ENCODE measurements at places on chromosomes 16 and 17.

DNA sequence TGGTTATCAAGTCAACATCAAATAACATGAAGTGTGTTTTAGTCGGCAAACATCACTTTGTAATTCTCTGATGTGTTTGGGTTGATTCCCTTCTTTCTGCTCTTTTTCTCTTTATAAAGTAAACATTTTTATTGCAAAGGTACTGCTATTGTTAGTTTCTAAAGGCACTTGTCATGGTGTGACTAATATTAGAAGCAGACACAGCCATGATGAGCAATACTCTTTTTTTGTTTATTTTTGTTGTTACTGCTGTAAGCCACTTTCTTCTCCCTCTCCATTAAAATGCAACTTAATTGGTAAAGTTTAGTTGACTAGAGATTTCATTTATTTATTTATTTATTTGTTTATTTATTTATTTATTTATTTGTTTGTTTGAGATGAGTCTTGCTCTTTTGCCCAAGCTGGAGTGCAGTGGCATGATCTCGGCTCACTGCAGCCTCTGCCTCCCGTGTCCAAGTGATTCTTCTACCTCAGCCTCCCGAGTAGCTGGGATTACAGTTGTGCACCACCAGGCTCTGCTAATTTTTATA lies 424.7 kb downstream of the WWOX start:
- DNase-seq, result no peak

DNA sequence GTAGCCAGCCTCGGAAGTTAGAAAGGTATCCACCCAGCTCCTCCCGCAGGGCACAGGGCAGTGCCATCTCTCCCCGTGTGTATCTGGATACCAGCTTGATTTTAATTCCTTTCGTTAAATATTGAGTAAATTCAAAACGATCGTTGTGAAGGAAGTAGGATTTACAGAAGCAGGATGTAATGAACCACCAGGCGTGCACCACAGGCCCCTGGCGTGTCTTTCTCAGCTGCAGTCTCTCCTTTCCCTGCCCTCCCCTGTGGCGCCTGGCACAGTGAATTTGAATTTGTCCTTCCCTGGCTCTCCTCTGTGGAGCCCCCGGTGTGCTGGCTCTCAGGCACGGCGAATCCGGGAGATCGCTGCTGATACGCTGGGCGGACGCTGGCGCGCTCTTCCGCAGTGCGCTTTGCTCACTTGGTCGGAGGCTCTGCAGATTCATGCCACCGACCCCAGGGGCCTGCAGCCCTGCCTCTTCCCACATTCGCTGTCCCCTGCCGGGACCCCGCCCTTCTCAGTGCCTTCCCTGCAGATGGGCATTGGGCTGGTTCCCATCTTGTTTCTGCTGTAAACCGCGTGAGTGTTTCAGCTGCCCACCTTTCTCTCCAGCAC lies 164.6 kb downstream of the RPTOR start:
- DNase-seq, result no peak

DNA sequence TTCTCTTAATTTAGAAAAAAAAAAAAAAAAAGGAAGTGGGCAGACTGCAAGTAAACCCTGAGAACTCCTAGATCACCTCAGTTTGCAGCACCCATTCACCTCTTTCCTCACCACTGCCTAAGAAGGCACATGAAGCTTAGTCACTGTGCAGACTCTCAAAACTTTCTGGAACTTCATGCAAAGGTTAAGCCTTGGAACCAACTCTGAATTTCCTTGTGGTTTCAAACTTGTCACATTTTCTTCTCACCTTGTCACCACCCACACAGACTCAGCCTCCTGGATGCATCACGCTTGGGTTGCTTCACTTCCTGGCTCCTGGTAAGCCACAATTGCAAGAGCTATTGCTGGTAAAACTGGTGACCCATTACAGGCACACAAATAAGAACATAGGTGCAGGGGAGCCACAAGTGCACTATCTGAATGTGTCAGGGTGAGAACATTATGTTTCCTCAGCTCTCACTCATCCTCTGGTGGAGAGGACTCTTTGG lies 15.0 kb upstream of the CPD start:
- no peak for DNase-seq

DNA sequence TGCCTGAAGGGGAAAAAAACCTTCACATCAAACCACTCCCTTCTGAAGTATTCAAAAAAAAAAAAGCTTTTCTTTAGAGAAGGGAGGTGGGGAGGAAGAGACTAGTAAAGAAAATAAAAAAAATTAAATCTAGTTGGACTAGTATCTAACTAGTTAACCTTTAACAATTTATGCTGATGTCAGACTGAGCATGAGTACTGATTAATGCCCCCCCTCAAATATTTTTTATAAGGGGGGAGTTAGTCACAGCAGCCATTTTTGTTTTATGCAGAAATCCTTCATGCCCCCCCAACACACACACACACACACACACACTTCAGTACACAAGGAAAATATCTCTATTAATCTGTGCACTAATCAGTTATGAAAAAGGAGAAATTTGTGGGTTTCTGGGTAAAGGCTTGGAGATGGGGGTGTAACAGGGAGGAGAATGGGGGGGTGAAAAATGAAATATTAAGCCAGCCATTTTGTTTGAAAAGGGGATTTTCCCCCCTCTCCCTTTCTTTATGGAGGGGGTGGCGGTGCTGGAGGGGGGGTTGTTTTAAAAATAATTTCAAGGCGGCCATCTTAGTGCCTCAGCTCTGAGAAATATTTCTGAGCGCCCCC lies 4.7 kb upstream of the CHD3 start:
- peak; percentile 72 for DNase-seq

GRCh38 chr16:86428729-86429517 lies 81.4 kb upstream of the FOXF1 start:
- no peak for DNase-seq

- DNase-seq, result no peak
Observed at GRCh38 chr16:17518441-17518840, 47.7 kb upstream of the XYLT1 start.

- peak; percentile 72 for DNase-seq
Observed at GRCh38 chr17:73324160-73324475, 12.3 kb upstream of the CDC42EP4 start.

DNA sequence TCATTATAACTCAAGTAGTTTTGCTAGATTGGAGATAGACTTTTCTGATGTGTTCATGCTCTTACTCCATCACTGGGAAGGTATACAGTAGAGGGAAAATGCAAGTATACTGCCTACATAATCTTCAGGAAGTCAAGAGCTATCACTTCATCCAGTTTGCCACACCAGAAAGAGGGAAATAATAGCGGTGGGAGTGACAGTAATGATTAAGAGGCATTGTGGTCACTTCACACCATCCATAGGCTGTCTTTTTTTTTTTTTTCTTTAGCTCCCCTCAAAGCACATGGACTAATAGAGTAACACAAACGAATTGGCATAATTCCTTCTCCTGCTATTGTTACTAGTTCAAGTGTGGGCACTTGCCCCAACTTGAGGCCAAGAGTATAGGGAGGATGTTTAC lies 28.4 kb upstream of the HLF start:
- no peak for DNase-seq

DNA sequence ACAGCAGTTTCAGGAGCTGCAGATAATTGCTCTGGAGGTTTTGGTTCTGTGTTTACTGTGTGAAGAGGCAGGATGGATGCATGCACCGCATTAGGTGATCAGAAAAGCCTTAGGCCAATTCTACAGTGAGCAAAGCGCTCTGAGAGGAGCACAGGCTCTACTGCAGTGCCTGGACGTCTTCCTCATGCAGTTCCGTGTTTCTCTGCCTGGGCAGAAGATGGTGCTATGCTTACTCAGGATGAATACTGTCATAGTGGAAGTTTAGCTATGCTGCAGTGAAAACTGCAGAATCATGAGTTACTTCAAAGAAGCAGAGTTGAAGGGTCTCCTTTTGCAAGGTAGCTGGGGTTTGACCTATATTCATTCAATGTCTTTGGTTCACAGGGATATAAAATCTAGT lies 1012.4 kb downstream of the KCNJ18 start:
- no peak for DNase-seq

DNA sequence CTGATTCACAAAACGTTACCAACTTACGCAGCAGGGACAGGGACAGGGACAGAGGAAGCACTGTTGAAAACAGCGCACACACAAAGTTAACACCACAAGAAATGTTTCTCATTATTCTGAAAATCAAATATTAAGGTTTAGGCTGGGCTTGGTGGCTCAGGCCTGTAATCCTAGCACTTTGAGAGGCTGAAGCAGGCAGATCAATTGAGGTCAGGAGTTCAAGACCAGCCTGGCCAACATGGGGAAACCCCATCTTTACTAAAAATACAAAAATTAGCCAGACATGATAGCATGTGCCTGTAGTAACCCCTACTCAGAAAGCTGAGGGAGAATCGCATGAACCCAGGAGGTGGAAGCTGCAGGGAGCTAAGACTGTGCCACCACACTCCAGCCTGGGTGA lies 4.2 kb downstream of the CYTH1 start:
- no peak for DNase-seq

Measured in umbilical cord (tissue), 2 donors.